ENCODE measurements at places on chromosomes 12 and 14.

- no peak overlapping the region for H3K4me3 ChIP-seq
- no peak overlapping the region for H3K27ac ChIP-seq
- no peaks in the 10 kb centered on the region for H3K4me1 ChIP-seq
- H3K36me3 ChIP-seq, result no peaks in the 10 kb centered on the region
- no peaks in the 10 kb centered on the region for H3K27me3 ChIP-seq
Observed at GRCh38 chr12:1344245-1344644, 250.1 kb downstream of the FBXL14 start.

DNA sequence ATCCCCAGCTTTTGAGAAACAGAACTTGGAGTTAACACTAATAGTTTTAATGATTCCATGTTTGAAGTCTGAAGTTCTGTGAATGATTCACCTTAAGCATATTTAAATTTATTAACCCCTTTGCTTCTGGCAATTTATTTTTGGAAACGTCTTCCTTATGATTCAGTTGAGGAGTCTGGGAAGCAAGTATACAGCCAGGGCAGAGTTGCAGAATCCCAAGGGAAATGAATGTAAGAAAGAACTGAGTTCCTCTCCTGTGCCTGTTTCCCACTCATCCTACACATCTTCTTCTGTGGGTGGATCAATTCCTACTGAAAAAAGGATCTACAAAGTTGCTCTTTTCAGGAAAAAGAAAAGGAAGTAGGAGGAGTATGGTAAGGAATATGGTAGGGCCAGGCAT is 108.2 kb upstream of the CCDC91 start:
- DNase-seq, result no peak
- H3K27me3 ChIP-seq, result no peaks in the 10 kb centered on the region
- H3K27ac ChIP-seq, result no peak overlapping the region
- no peaks in the 10 kb centered on the region for H3K36me3 ChIP-seq

- H3K36me3 ChIP-seq, result no peaks in the 10 kb centered on the region
- H3K27ac ChIP-seq, result no peak overlapping the region
- no peaks in the 10 kb centered on the region for H3K27me3 ChIP-seq
Observed at GRCh38 chr12:97616946-97617345, 154.3 kb downstream of the RMST start.

GRCh38 chr12:89927226-89927698 is 218.6 kb upstream of the ATP2B1 start:
- DNase-seq, result no peak
- no peaks in the 10 kb centered on the region for H3K27me3 ChIP-seq
- no peaks in the 10 kb centered on the region for H3K4me1 ChIP-seq
- no peak overlapping the region for H3K27ac ChIP-seq
- H3K36me3 ChIP-seq, result no peaks in the 10 kb centered on the region

DNA sequence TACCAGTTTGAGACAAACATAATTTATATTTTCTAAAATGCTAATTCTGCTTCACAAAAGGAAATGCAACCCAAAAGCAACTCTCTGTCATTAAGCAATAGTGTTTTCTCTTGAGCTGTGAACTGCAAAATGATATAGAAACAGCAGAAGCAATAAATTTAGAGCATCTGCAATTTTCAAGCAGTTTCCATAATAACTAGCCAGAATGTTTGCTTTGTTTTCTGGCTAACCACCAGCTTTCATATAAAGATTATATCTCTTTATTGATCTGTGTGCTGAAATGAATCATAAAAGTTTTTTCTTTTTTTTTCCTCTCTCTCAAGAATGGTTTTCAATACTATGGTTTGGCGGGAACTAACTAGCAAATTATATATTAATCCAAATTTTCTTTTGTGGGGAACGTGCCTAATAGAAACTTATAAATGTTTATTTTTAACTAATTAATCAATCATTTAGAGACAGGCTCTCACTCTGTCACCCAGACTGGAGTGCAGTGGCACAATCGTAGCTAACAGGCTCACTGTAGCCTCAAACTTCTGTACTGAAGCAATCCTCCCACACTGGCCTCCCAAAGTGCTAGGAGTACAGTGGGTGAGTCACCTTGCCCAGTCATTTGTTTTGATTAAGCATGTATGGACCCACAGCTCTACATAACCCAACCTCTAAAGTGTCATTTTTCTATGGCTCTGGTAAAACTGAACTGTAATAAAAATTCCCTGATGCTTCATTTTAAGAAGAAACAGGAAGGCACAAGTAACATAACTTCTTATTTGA is 830.1 kb upstream of the MGAT4C start:
- H3K36me3 ChIP-seq, result no peaks in the 10 kb centered on the region
- DNase-seq, result no peak
- H3K4me3 ChIP-seq, result no peak overlapping the region
- H3K27me3 ChIP-seq, result no peaks in the 10 kb centered on the region
- no peak overlapping the region for H3K27ac ChIP-seq
- H3K4me1 ChIP-seq, result no peaks in the 10 kb centered on the region

GRCh38 chr14:74896400-74896799 is 14.7 kb downstream of the DLST start:
- peaks cover 56% of the 10 kb centered on the region for H3K36me3 ChIP-seq
- no peaks in the 10 kb centered on the region for H3K27me3 ChIP-seq
- H3K4me1 ChIP-seq, result no peaks in the 10 kb centered on the region
- H3K27ac ChIP-seq, result no peak overlapping the region

GRCh38 chr14:32677129-32677780 is 261.4 kb upstream of the NPAS3 start:
- no peak overlapping the region for H3K27ac ChIP-seq
- DNase-seq, result no peak
- H3K27me3 ChIP-seq, result no peaks in the 10 kb centered on the region
- no peaks in the 10 kb centered on the region for H3K4me1 ChIP-seq
- no peak overlapping the region for H3K4me3 ChIP-seq

DNA sequence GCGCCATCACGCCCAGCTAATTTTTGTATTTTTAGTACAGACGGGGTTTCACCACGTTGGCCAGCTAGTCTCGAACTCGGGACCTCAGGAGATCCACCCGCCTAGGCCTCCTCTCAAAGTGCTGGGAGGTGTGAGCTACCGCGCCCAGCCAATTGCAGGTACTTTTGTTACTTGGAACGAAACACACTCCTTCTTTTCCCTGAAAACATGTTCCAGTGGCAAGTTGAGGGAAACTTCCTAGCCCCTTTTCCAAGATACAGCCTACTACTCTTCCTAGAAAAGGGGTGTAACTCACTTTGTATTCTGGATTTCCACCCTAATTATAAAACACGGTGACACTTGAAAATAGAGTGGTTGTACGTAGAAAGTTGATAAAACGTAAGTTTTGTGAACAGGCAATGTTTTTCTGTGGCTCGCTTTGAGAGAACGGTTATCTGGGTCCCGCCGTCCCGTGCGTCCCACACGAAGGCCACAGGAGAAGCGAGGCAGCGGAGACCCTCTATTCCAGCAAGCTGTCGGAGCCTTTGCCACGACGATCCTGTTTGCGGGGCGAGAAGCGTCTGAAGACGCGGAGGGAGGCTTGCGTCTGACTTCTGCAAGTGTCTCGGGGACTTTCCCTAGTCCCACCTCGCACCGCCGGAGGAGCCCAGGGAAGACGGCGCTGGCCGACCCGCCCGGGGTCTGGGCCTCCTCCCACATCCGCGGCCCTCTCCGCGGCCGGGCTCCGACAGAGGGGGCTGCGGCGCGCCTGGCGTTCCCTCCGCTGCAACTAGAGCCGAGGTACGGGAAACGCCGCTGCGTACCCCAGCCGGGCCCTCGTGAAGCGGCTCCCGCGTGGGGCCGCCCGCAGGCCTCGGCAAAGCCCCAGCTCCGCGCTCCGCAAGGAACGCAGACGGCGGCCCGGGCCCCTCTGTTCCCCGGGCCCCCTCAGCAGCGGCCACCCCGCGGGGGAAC is 745 bp downstream of the CDCA4 start:
- H3K36me3 ChIP-seq, result no peaks in the 10 kb centered on the region
- H3K4me1 ChIP-seq, result peaks cover 3% of the 10 kb centered on the region
- H3K4me3 ChIP-seq, result peak overlapping the region; percentile 82
- DNase-seq, result no peak

DNA sequence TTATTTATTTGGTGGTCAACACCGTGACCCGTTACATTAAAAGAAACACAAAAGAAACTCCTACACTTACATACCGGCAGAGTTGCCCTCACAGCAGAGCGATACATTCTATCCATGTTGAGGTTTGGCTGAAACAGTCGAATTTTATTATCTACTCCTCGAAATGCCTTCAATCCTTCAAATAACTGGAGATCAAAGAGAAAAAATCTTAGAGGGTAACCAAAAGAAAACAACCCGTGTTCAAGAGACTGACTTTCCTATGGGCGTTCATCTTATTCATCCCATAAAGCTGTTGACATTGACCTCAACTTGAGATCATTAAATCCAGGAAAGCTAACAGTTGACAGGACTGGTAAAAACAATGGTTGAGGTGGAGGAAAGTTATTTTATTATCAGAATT is 67.7 kb downstream of the BCAT1 start:
- H3K4me1 ChIP-seq, result no peaks in the 10 kb centered on the region
- no peaks in the 10 kb centered on the region for H3K36me3 ChIP-seq
- DNase-seq, result no peak
- H3K4me3 ChIP-seq, result no peak overlapping the region
- no peaks in the 10 kb centered on the region for H3K27me3 ChIP-seq

- peaks cover 5% of the 10 kb centered on the region for H3K4me1 ChIP-seq
- no peak for DNase-seq
- H3K36me3 ChIP-seq, result no peaks in the 10 kb centered on the region
- H3K27ac ChIP-seq, result no peak overlapping the region
- no peak overlapping the region for H3K4me3 ChIP-seq
- no peaks in the 10 kb centered on the region for H3K27me3 ChIP-seq
Observed at GRCh38 chr14:75609116-75609515, 30.7 kb downstream of the FLVCR2 start.

GRCh38 chr12:57853864-57854556 is 7.5 kb upstream of the CTDSP2 start:
- H3K4me1 ChIP-seq, result no peaks in the 10 kb centered on the region
- DNase-seq, result no peak
- H3K27me3 ChIP-seq, result no peaks in the 10 kb centered on the region
- no peaks in the 10 kb centered on the region for H3K36me3 ChIP-seq
- no peak overlapping the region for H3K27ac ChIP-seq

GRCh38 chr14:37972941-37973887 is 234.5 kb upstream of the SSTR1 start:
- no peak for DNase-seq
- no peak overlapping the region for H3K27ac ChIP-seq
- no peaks in the 10 kb centered on the region for H3K4me1 ChIP-seq
- H3K4me3 ChIP-seq, result no peak overlapping the region

GRCh38 chr14:62304257-62304656 is 542.0 kb downstream of the SNAPC1 start:
- no peaks in the 10 kb centered on the region for H3K27me3 ChIP-seq
- H3K36me3 ChIP-seq, result no peaks in the 10 kb centered on the region
- no peaks in the 10 kb centered on the region for H3K4me1 ChIP-seq
- no peak overlapping the region for H3K27ac ChIP-seq

GRCh38 chr12:43893670-43894069 is 57.8 kb downstream of the TMEM117 start:
- H3K4me1 ChIP-seq, result no peaks in the 10 kb centered on the region
- H3K4me3 ChIP-seq, result no peak overlapping the region
- DNase-seq, result no peak

DNA sequence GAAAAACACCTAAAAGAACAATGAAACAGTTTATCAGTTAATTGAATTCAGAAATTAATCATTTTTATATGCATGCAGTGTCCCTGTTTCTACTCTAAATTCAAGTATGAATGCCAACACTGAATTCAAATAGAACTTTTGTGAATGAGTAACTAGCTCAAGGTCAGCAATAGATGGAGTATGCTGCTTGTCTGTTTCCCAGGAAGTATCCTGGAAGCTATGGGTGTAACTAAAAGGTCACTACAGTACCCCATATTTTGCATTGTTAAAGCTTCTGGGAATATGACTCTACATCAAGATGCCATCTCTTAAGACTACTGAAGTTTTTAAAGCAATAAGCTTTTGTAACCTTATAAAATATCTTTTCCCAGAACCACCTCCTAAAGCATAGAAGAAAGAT is 681.4 kb upstream of the FBXO33 start:
- H3K27ac ChIP-seq, result no peak overlapping the region
- no peak for DNase-seq
- no peaks in the 10 kb centered on the region for H3K4me1 ChIP-seq
- no peak overlapping the region for H3K4me3 ChIP-seq

- no peak overlapping the region for H3K4me3 ChIP-seq
- H3K27me3 ChIP-seq, result no peaks in the 10 kb centered on the region
- H3K4me1 ChIP-seq, result no peaks in the 10 kb centered on the region
- DNase-seq, result no peak
Observed at GRCh38 chr12:31230004-31230403, 95.9 kb downstream of the SINHCAF start.

DNA sequence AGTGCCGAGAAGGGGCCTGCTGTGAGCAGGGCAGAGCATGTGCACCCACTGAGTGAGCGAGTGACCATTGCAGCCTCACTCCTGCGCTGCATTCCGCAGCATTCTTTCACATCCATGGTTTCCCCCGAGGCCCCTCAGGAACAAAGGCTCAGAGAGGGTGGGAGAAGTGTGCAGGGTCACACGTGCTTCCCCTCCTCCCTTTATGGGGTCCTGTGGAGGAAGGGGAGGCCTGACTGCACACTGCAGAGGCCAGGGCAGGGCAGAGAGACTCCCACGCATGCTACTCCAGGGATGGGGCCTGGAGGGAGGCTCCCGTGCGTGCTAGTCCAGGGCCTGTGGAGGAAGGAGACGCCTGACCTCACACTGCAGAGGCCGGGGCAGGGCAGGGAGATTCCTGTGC is 63.2 kb downstream of the DIO3 start:
- H3K4me1 ChIP-seq, result no peaks in the 10 kb centered on the region
- no peaks in the 10 kb centered on the region for H3K36me3 ChIP-seq
- H3K27ac ChIP-seq, result no peak overlapping the region
- H3K4me3 ChIP-seq, result no peak overlapping the region
- H3K27me3 ChIP-seq, result no peaks in the 10 kb centered on the region

DNA sequence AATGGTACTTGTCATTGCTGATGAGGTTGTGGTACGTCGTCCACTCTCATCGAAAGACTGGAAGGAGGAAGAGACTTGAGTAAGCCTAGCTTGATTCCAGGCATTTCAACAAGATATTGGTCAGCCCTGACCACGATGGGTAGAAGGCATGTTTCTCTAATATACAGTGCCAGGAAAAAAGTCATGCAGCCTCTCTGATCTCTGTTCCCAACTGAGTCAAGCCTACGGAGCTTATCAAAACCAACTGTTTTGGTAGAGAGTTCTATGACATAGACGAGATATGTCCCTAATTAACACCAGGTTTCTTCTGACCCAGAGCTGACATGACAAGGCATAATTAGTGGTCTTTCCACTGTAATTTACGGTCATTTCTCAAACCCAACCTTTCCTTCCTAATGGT is 58.5 kb downstream of the NIN start:
- no peaks in the 10 kb centered on the region for H3K27me3 ChIP-seq
- no peaks in the 10 kb centered on the region for H3K36me3 ChIP-seq
- no peak overlapping the region for H3K4me3 ChIP-seq
- DNase-seq, result no peak
- H3K27ac ChIP-seq, result no peak overlapping the region

DNA sequence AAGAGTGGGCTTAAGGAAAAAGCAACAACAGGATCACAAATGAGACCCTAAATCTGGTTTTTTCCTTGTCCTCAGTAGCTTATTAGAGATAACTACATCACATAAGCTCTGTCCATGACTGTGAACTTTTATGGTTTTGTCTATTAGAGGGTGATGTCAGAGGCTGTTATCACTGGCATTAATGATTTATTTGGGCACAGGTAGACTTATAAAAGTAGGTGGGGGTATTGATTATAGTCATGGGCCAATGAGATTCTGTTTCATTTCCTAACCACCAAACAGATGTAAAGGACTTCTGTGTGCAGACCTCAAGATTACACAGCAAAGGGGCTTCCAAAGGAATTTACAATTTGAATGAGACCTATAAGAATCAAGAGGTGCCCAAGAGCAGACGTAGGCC is 316.4 kb downstream of the NRXN3 start:
- H3K4me1 ChIP-seq, result no peaks in the 10 kb centered on the region
- no peaks in the 10 kb centered on the region for H3K36me3 ChIP-seq
- no peak for DNase-seq

All from prostate gland (tissue), 2 donors.